Cardiac muscle cell (in vitro differentiated cells and primary cell): ENCODE measurements at places on chromosomes 2 and 18. TPM values are rescaled to one million over a fixed set of nuclear protein-coding genes. Genes with fewer than 3 reads are reported as not detected.

Gene GREB1
- total RNA-seq: 32.6 and 50.5 TPM in 2 replicates

Gene HMSD
- total RNA-seq: 0.14 TPM in 1 of 2 replicates, not detected in the other

Gene ATP6V1B1
- 0.81 and 3.0 TPM in 2 replicates for total RNA-seq

Gene OR6B2
- not detected in 2 replicates for total RNA-seq

Gene EFR3B
- 10.0 and 12.9 TPM in 2 replicates for total RNA-seq

Gene LRRC30
- not detected in 2 replicates for total RNA-seq

Gene ALPP
- not detected in 2 replicates for total RNA-seq

Gene PROM2
- 2.6 and 16.0 TPM in 2 replicates for total RNA-seq

Gene RNF125
- 1.7 and 2.2 TPM in 2 replicates for total RNA-seq

DNA sequence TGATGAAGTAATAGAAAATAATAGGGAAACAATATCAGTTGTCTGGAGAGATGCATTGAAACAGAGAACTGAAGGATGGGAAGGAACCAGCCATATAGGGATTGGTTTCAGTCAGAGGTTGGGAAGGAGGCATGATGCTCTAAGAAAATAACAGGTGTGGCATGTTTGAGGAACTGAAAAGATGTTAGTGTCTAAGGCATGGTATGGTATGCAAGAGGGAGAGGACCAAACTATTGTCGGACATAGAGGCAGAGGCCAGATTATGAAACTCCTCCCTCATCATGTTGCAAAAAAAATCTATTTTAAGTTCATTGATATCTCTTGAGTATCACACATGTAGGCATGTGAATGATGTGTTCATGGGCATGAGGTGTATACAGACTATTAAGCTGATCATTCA, 48.9 kb upstream of the EMILIN2 start:
- no peak for DNase-seq

DNA sequence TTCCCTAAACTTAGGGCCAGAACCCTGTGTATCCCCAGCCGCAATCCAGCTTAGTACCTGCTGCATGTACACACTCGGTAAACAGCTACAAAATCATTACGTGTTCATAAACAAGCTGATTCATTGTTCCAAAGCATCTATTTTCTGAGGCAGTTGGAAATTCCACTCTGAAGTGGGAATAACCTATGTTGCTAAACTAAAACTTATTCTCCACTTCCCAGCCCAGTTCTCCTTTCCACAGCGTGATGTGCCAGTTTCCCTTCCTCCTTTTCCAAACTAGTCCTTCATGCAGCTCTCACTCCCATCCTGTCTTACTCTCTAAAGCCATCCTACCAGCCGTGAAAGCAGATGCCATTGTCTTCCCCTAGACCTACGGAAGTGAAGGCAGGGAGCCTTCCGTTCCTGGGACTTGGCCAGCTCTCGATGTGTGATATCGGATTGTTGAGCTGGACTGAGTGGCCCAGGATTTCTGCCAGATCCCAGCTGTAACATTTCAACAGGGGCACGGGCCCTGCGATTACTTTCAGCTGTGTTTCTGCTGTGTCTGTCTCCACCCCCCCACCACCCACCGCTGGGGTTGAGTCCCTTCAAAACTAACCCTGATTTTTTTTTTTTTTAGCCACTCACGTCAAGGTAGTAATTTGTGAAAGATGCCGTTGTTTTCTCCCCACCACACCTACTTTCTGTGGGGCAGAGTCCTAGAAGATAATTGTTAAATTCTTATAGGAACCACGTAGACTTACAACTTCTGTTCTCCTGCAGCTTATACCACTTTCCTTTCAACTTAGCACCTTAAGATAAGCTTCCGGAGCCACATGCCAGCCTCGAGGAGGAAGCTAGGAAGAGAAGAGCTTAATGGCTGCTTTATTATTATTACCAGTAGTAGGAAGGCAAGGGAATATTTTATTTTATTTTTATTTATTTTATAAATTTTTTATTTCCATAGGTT, 100.9 kb downstream of the CRIM1 start:
- DNase-seq: peak; percentile 23

GRCh38 chr2:216855605-216856004, 4.3 kb downstream of the TNP1 start:
- no peak for DNase-seq

DNA sequence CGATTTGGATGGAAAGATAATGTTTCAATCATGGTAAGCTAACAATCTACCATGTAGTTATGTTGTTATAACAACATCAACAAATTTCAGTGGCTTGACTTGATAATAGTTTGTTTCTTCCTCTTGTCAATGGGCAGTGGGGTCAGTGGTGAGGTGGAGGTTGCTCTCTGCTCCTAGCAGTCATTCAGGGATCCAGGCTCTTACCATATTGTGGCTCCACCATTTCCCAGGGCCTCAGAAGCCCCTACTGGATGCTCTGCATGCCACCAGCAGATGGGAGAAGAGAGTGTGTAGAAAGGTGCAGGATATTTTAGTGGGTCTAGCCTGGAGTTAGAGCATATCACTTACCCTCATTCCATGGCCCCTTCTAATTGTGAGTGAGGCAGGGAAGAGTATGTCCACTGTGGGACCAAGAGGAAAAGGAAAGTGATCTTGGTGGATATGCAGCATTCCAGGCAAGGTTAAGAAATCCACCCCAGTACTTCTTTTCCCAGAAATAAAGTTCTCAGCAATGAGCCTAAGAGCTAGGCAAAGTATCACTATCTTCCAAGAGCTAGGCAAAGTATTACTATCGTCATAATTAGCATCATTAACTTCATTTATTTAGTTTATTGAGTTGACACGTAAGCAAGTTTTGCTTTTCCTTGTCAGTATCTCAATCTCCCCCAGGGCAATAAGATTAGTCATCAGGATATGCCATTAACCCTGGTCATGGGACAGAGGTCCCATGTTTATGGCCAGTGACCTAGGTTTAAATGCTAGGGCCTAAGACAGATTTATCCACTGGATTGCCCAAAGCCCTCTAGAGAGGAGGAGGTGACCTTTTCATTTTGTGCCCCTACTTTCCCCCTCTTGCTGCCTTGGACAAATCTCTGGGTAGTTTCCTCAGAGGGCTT, 4.2 kb upstream of the IWS1 start:
- DNase-seq: no peak

DNA sequence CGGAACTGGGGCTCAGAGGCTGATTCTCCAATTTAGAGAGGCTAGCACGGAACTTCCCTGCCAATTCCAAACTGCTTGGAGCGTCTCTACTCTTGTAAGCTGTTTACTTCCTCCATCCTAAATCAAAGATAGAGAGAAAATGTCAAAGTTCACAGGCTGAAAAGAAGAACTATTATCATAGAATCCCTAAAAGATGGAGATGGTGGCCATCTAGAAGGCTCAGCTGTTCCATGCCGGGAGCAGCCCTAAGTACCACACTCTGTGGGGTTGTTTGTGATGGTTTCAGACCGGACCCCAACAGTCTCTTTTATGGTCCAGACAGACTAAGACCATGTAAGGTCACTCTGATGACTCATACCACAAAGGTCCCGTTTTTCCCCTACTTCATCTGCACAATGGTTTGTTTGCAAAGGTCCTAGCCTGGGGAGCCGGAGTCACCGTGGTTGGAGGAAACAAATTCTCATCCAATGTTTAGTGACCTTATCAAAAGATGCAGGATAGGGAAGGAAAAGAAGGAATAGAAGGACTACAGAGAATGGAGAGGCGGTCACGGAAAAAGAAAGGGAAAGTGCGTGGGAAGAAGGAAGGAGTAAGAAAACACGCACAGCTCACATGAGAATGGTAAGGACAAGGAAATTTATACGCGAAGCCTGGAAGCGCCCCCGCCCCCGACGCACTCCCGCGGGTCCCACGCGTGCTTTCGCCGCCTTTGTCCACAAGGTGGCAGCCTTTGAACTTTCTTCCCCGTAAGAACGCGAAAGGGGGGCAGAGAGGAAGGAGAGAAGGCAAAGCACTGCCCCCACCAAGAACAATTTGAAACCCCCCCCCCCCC, 453 bp upstream of the ANTXR1 start:
- peak; percentile 75 for DNase-seq

DNA sequence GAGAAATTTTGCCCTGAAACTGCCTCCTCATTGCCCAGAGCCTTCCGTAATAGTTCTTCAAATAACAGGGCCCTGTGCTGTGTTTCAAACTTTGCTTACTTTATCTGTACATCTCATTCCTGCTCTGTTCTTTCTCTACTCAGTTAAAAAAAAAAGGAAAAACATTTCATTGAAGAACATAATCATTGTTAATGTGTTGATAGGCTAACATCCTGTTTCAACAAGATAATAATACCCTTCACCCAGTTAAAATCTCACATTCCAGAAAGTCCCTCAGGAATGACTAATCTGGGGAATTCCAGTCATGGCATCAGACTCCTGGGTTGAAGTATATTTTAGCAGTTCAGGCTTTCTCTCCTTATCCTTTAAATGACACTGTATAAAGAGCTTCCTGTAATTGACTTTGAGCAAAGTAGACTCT, 45.6 kb upstream of the ITGAV start:
- DNase-seq: peak; percentile 28

GRCh38 chr2:108701208-108701607, 18.1 kb upstream of the RANBP2 start:
- DNase-seq: no peak

DNA sequence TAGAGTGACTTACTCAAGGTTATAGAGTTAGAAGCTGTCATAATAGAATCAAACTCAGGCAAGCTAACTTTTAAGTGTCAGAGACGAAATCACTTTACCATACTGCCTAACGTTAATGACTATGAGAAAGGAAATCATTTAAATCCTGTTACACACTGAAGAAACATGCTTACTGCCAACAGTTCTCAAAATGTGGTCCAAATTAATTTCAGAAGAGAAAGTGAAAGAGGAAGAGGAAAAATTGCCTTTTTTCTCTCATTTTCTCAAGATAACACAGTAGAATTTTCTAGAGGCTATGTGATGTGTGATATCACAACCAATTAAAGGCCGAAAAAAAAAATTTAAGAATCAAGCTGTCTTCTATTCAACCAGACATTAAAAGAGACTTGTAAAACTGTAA, 1362.7 kb upstream of the CHAC2 start:
- no peak for DNase-seq

- DNase-seq: no peak
Observed at GRCh38 chr2:139813340-139813739, 1033.2 kb upstream of the NXPH2 start.

GRCh38 chr2:161434118-161434517, 18.0 kb downstream of the TBR1 start:
- no peak for DNase-seq

DNA sequence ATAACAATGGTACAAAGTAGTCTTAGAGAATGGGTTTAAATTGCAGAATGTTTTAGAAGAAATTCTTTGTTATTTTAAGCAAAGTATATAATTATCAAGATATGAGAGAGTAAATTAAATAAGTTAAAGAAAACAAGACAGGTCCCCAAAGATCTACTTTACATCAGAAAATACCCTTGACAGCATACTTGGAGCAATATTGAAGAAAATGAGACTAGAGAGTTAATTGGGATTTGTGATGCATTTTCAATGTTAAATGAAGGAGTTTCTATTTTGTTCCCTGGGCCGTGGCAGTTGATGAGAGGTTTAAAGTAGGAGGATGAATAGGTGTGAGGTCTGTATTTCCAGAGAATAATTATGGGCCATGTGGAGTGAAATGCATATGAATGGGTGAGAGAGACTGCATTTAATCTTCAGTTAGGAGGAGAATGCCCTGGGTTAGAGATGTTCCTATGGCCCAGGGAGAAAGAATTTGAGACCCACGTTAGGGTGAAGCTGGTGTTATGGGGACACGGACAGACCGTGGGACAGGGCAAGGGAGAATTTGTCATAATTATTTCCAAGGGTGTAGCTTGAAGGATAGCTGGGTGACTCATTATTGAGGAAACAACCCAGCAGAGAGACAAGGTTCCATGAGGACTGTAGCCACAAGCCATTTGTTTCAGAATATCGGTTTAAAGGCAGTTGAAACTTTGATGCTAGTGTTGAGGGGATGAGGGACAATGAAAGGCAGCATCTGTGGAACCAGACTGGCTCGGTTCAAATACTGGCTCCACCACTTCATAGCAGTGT, 22.7 kb downstream of the MGAT5 start:
- no peak for DNase-seq

GRCh38 chr18:55387139-55387984, 200.6 kb downstream of the TCF4 start:
- no peak for DNase-seq

GRCh38 chr18:68467957-68468356, 247.0 kb downstream of the TMX3 start:
- no peak for DNase-seq

DNA sequence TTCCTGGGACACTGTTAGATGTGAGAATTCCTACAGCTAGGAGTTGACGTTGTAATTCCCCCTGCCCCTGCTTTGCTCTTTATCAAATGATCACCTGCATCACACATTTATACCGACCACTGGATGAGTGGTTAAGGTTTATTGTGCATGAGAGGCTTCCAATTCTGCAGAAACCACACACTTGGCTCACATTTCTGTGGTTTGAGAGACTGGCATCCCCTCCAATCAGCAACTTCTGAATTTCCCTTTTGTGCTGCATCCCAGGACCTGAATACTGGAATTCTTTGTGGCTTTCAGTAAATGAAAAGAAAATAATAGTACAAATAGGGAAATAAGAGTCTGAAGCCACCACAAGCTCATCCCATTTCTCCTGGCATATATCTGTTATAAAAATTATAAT, 628.7 kb upstream of the PIK3C3 start:
- no peak for DNase-seq

- no peak for DNase-seq
Observed at GRCh38 chr18:22088029-22088428, 81.4 kb upstream of the GATA6 start.

DNA sequence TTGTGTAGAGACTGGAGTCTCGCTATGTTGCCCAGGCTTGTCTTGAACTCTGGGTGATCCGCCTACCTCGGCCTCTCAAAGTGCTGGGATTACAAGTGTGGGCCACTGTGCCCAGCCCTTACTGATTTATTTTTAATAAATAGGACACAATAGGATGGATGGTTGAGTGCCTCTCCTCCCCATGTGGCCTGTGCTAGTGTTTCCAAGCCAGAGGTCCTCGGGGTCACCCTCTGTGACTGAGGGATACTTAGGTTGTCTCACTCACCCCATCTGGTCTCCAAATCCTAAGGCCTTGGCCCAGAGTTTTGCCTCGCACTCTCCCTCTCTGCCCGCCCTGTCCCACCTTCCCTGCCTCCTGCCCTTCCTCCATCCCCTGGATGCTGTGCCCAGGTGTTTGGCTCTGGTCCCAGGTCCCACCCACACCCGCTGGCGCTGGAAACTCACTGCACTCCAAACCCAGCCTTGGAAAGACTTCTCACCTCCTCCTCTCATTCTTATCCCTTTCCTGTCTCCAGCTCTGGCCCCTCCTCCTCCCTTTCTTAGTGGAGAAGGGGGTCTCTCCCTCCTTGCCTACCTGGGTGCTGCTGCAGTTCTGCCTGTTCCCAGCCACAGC, 4.7 kb upstream of the ECEL1 start:
- no peak for DNase-seq

GRCh38 chr2:85468704-85469349, 50.3 kb downstream of the SH2D6 start:
- peak; percentile 73 for DNase-seq

- no peak for DNase-seq
Observed at GRCh38 chr2:86703704-86704361, 16.3 kb upstream of the RMND5A start.

DNA sequence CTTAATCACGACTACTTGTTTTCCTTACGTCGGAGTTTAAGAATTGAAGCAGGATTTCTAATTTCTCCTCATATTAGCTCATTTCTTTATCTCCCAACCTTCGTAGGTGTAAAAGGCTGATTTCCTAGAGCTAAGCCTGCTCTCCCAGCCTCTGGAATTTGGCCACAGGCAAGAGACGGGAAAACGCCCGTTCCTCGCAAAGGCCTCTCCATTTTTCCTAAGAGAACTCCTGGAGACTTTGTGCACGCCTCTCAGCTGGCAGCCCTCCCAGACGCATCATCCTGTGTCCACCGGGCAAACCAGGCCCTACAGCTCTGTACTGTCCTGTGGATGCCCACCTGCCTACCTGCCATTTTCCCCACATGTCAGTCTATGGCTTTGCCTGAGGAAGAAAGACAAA, 106.3 kb downstream of the FTCDNL1 start:
- no peak for DNase-seq
